Activated B cell treated with CpG ODN at 0.5 μM for 24 hours (primary cell): ENCODE measurements at places on chromosomes 12 and 14. TPM values are rescaled to one million over a fixed set of nuclear protein-coding genes. Genes with fewer than 3 reads are reported as not detected.

RNASE2 gene
- not detected in 2 replicates for total RNA-seq

PLEKHH1 gene
- total RNA-seq = 0.20 and 0.61 TPM in 2 replicates

TBX3 gene
- total RNA-seq = not detected in 2 replicates

OR10A7 gene
- total RNA-seq = not detected in 2 replicates

WSCD2 gene
- total RNA-seq = 1.4 and 1.9 TPM in 2 replicates

- no peak for DNase-seq
Observed at GRCh38 chr12:49811961-49812401, 16.2 kb downstream of the NCKAP5L start.

GRCh38 chr12:56878010-56878339, 56.2 kb downstream of the SDR9C7 start:
- DNase-seq = no peak

DNA sequence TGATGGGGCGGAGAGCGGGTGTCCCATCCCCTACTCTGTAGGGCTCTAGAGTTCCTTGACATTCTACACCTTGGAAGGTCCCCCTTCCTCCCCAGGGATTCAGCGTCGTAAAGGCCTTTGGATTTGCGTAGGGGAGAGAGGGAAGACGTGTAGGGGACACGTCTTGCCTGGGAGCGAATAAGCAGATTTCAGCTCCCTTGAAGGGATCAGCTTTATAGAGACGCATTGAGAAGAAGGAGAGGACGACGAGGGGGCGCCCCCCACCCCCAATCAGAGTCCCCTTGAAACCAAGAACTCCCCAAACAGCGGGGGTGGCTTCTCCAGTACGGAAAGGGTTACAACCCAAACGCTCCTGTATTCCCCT, 324 bp downstream of the CALCOCO1 start:
- DNase-seq = no peak

DNA sequence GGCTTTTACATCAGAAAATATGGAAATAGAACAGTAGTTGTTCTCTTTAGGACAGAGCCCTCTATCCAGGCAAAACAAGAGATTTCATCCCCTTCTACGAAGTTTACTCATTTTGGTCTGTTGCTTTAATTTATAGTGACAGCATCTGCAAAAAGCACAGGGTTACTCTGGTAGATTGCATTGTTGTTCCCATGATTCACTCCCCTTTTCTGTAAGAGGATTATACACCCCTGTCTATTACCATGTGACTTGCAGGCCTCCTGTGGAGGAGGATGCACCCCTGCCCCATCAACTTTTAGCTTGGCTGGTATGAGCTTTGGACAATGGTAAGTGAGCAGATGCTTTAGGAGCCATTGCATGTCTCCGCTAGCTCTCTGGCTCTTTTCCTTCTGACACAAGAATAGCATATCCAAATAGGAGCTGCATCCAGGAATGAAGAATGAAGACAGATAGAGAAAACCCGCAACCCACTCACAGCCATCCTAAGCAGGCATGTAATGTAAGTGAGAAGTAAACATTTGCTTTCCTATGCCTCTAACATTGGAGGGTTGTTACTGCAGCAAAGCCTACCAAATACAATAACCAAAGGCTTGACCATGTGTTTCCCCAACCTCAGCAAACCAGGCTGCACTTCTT, 304.2 kb downstream of the AKAP6 start:
- DNase-seq = no peak

- no peak for DNase-seq
Observed at GRCh38 chr14:75723716-75724115, 62.7 kb downstream of the TTLL5 start.

DNA sequence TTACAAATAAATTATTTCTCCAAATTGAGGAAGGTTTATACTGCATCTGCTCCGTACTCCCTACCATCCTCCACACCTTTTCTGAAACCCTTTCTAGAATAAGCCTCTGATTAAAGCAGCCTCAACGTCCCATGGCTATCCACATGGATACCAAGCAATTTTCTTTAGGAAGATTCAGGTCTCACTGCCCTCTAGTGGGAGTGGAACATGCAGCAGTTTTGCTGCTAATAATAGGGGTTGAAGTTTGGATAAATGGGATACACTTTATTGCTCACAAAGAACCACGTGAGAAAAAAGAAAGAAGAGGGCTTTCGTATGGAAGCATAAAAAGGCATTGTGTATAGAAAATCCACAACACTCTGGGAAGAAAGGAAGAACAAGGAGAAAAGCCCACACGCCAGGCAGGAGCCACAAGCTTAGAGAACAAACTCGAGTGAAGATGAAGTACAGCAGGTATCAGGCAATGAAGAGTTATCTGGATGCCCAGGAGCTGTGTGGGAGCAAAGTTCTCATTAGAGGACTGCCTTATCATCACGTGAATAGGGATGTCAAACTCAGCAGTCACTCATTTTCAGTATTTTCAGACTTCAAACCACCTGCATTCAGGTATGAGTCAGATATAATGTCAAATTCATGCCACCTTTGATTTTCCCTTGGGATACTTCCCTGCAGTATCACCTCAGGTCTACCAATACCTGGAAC, 45.8 kb downstream of the CCER1 start:
- no peak for DNase-seq

DNA sequence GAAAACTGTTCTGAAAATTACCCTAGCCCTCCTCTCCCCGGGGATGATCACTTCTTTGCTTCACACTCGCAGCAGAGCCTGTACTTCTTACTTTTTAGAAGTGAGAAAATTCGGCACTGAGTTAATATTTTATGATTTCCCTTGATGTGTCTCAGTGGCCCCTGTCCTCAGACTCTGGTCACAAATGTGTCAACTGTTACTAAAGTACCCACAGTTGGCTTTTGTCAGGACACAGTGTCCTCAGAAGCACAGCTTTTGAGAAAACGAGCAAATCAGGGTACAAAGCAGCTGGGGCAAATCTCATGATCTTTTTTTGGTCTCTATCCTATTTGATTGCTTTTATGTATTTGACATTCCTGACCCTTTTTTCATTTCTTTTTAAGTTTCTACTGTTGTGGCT, 142.5 kb downstream of the SYNE2 start:
- no peak for DNase-seq

DNA sequence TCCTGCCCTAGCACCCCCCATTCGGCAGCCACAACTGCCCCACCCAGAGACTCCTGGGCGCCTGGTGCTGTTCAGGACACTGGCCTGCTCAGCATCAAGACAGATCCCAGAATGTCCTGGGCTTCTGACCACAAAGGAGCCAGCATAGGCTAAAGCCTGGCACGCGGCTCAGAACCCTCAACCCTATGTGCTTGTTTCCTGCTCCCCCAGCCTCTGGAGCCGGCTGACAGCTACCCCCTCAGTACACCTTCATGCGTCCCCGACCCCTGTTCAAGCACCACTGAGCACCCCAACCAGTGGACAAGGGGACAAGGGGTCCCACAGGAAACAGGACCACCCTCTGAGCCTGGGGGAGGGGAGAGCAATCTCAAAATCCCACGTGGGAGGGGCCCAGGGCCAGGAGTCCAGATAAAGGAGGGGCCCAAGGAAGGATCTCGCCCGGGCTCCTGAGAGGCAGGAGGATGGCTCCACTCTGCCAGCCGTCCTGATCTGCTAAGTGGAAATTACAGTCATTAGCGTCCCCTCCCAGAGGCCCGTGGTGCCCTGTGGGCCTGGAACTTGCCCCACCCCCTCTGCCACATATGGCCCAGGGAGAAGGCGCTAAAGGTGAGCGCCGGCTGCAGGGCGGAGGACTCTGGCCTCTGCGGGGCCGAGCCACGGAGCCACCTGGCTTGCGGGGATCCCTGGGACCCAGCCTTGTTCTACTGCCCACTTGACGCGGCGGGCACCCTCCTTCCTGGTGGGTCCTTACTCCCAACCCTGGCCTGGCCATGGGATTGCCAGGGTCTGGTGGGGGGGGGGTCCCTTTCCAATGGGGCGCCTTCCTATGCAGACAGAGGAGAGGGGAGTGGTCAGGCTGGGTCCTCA, 27.2 kb upstream of the GPR132 start:
- DNase-seq = no peak

- DNase-seq = no peak
Observed at GRCh38 chr12:105956662-105957457, 181.9 kb downstream of the NUAK1 start.

DNA sequence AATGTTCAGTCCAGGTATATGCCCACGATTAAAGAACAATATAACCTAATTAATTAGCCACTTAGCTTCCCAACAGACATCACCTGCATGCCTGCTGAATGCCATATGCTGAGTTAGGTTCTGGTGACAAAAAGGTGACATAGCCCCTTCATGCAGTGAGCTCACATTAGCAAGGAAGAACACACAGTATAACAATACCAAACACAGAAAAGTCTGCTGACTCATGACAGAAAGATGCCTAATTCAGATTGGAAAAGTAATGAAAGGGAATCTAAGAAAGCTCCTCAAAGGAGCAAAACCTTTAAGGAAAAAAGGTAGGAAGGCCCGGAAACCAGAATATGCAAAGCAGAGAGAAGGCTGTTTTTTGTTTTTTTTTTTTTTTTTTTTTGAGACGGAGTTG, 59.0 kb downstream of the FERMT2 start:
- no peak for DNase-seq

- no peak for DNase-seq
Observed at GRCh38 chr14:24395609-24396582, 2.9 kb upstream of the NYNRIN start.

DNA sequence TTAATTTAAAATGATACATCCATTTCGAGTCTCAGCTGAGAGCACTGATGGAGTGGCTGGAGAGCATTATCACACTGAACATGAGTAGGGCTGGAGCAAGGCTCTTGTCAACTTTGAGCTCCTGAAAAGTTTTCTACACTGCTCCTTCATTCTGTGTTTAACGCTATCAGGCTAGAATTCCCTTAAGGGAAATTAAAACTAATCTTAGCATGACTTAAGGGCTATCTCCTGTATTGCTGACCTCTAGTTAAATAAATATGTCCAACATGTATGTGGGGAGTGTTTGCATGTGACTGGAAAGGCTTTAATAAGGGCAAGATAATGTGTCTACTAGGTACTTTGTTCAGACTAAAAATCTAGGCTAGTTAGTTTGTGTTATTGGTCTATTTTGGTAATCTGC, 116.7 kb upstream of the CAND1 start:
- no peak for DNase-seq

GRCh38 chr12:120362516-120363273, 6.3 kb downstream of the MSI1 start:
- no peak for DNase-seq
